Activated CD8-positive, alpha-beta memory T cell treated with anti-CD3 and anti-CD28 coated beads for 1 hour (primary cell): ENCODE measurements at places on chromosomes 16 and 17.

GRCh38 chr16:57231821-57232350, 13.2 kb upstream of the ARL2BP start:
- DNase-seq: no peak

GRCh38 chr17:10756619-10757018, 26.8 kb upstream of the TMEM220 start:
- DNase-seq: no peak

DNA sequence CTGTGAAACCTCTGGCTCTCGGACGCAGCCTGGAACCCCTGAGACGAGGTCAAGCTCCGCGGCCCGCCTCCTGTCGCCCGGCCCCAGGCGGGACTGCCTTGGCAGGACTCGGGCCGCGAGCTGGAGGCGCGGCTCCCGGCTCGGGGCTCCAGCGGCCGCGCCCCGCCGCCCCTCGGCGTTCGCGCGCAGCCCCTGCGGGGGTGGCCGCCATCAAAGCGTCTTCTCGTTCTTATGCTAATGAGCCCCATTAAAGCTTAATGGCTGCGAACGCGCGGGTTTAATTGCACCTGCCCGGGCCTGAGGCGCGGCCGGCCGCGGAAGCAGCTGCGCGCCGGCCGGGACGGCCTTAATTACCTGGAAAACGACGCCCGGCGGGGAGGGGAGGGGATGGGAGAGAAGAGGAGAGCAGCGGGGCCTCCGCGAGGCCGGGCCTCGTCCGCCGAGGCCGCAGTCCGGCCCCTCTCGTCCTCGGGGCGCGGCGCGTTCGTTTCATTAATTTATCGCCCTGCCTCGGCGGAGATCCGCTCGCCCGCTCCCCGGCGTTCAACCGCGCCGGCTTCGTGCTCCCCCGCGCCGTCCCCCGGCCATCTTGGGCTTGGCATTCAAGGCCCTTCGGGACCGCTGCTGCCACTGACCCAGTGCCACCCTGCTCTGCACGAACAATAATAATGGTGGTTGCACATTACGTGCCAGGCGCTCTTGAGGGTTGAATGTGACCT, 19.2 kb downstream of the RAI1 start:
- no peak for DNase-seq

DNA sequence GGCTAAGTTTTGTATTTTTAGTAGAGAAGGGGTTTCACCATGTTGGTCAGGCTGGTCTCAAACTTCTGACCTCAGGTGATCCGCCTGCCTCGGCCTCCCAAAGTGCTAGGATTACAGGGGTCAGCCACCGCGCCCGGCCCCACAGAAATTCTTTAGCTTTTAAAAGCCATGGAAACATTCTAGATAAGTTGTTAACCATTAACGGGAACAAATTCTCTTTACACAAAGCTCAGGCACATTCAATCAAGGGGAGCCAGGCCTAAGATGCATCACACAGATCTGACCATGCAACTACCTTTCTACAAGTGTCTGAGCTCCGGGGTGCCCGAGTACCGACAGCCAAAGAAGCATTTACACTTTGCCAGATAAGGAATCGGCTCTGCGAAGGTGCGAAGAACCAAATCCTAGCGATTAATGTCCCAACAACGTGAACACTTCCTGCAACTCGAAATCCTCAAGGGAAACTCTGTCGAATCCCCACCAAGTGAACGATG, 1.0 kb downstream of the EMC8 start:
- DNase-seq: no peak

- no peak for DNase-seq
Observed at GRCh38 chr17:63702721-63703015, 2.7 kb upstream of the LIMD2 start.

DNA sequence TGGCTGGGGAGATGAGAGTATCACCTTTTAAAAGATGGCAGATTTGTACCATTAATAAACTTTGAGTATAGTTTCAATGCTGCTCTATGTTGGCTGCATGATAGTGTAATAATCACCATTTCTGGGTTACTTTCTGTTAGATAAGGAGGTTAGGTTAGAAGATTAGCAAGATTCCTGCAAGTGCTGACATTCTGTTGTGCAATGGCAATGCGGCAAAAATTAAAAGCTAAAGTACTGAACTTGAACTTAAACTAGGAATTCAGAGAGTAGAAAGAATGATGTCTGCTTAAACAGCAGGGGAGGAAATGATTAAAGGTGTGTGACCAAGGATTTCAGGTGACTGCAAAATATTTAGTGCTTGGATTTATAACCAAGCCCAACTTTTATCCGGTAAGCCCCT, 399.8 kb upstream of the MON1B start:
- DNase-seq: no peak
